Renal pelvis (tissue), 12 donors: ENCODE measurements at places on chromosomes 5 and 9. TPM values are rescaled to one million over a fixed set of nuclear protein-coding genes. Genes with fewer than 3 reads are reported as not detected.

FCN2 gene
- 0.50 TPM for polyA plus RNA-seq

UGT3A2 gene
- polyA plus RNA-seq, result 12.0 TPM

PTGDS gene
- polyA plus RNA-seq, result 87.8 TPM

GPR21 gene
- polyA plus RNA-seq, result 0.73 TPM

TMEM215 gene
- 0.10 TPM for polyA plus RNA-seq

SNX18 gene
- polyA plus RNA-seq, result 26.2 TPM

GRXCR2 gene
- not detected for polyA plus RNA-seq

DNA sequence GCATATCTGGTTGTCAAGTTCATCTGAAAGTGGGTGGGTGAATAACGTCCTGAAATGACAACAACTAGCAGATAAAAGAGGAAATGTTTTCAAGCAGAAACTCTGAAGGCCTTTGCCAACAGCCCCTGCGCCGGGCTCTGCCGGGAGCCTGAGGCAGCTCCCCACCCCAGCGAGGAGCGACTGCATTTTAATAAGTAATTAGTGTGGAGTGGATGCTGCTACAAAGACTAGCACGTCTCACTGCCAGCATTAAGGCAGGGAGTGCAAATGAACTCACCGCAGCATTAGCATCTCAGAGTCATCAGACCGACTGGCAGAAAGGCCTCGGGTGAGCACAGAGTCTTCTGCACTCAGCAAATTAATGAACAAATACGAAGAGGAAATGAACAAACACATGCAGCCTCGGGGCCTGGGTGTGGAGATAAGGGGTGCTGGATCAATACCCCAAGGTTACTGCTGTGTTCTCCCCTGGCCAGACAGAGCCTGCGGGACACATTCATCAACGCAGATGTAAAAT, 63.8 kb downstream of the VAV2 start:
- DNase-seq, result no peak

DNA sequence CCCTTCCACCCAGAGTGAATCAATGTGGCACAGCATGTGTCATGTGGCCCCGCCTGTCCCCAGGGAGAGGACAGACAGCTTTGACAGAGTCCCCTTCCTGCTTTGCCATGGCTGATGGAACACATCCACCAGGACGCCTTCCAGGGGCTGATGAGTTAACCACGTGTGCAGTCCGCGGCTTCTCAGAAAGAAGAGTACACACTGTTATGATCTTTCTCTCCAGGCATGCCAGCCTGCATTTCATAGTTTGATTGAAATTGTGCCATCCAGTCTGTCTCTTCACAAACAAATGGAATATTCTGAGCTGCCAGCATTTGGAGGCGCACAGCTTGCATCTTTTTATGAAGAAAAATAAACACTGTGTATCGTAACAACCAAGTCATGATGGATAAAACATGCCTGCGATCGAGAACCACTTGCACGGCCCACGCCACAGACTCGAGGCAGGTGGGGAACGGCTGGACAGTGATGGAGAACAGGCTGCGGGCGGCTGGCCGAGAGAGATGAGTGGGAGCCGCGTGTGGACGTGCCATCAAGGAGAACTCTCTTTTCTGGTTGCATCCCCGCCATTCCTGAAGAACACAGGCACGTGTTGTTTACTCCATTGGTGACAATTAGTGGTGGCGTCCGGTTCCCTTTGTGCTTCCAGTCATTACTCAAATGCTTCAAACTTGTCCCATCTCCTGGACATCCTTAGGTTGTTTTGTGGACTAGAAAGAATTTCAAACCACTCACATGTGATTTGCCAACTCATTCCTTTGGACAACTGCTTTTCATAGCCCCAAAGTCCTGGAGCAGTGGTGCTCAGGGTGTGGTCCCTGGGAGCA, 220.2 kb downstream of the AGTPBP1 start:
- DNase-seq, result no peak

GRCh38 chr5:26568316-26568715, 470.1 kb downstream of the CDH9 start:
- no peak for DNase-seq

DNA sequence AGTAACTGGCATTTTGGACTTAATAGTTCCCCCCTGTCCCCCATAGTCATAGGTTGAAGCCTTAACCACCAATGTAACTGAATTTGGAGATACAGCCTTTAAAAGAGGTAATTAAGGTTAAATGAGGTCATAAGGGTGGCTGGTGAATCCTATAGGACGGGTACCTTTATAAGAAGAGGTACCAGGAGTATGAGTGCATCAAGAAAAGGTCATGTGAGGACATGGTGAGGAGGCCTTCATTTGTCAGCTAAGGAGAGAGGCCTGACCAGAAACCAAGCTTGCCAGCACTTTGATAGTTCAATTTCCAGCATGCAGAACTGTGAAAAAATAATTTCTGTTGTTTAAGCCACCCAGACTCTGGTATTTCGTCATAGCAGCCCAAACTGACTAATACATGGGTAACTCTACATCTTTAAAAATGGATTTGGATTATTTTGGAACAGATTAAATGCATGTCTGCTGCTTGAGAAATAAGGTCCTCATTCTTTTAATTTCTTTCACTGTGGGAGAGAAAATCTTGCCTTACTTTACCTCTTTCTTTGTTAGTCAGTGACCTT, 9.7 kb downstream of the RASA1 start:
- no peak for DNase-seq

DNA sequence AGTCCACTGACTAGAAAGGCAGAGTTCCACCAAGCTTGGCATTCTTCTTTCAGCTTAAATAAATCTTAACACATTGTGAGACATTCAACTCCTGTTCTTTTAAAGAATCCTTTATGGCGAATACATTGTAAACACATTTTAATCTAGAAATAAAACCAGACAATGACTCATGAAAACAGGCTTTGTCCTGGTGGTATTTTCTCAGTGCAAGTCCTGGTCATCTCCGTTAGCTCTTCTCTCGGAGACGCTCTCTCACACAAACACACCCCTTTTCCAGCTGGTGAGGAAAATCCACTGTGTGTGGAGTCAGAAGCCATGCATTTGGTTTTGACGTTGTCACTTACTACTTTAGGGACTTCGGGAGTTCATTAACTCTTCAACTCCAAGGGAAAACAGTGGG, 140.4 kb downstream of the AUH start:
- DNase-seq, result no peak

DNA sequence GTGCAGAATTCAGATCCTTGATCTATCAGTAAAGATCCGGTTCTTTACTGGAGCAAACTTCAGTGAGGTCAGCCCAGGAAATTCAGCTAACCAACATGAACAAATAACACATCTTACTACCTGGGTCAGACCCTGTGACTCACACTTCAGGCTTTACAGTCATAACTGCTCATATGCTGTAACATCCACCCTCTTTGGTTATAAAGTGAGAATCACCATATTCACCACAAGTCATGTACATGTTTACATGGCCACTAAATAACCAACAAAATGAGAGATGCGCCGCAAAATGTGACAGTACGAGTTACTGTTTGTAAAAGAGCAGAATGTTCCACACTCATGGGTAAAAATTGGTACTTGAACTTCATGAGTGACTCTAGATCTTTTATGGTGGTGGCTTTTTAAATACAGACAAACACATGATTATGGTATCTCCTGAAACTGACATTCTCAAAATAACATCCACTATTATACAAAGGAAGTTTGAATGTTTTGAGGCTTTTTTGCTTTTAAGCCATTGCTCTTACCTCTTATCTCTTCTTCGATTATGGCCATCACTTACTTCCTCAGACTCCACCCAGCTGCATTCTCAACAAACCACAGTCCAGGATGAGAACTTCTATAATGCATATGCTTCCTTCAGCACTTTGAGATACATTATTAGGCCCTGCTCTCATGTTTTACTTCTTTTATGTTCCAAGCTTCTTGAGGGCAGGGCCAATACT, 516.6 kb downstream of the RAB3C start:
- no peak for DNase-seq

DNA sequence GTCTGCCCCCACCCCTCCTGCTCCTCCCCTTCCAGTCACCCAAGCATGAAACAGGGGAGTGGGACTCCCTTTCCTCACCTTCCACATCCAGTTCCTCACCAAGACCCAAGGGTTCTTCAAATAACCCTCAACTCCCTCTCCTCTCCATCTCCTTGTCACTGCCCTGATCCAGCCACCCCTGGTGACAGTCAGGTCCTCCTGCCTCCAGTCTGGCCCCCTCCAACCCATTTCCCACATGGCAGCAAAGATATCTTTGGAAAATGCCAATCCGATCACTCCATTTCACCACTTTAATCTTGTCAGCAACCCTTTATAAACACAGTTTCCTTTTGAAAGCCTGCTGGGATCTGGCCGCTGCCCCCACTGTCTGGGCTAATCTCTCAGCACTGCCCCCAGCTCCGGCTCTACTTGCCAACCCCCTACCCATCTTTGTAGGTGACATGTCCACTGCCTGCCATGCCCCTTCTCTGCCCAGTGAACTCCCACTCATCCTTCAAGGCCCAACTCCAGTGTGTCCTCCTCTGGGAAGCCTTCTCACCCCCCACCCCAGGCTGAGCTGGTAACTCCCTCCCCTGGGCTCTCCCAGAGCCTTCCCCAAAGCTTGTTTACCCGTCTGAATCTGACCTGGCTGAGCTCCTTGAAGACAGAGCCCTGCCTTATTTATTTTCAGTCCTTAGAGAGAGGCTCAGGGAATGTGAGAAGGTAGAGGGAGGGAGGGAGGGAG, 781 bp upstream of the MYOZ3 start:
- DNase-seq, result no peak

- no peak for DNase-seq
Measured at GRCh38 chr9:114093031-114093471, 6.0 kb downstream of the KIF12 start.

DNA sequence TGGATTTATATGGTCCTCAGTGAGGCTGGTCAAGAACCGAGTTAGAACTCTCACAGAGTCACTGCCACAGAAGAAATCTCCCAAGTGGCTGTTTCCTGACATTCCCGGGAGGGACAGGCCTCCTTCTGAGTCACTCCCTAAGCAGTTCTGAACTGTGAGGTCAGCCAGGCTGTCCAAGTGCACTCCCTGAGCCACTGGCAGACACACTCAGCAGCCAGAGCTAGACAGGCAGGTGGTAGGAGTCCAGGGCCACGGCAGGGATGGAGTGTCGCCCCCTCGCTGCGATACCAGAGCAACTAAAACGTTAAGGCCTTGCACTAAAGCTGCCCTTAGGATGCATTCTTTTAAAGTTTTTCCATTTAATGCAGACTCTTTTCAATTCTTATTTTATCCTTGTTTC, 3.4 kb downstream of the IL4 start:
- DNase-seq, result no peak

DNA sequence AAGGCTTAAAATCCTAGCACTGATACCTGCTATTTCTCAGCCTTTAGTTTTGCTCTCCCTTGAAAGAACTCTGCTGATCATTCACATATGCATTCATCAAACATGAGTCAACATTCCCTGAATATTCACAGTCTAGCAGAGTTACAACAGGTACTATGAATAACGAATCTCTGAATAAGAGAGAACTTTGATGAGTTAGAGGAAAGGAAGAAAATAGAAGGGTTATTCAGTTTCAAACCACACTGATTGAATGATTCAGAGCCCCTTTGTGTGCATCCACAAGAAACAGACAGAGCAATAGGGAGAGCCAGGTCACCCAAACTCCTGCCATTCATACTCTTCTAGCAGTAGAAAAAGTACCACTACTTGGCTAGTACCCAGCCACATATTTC, 36.0 kb downstream of the FOXD1 start:
- DNase-seq, result no peak

GRCh38 chr5:171842777-171843328, 57.2 kb downstream of the SMIM23 start:
- DNase-seq, result no peak

DNA sequence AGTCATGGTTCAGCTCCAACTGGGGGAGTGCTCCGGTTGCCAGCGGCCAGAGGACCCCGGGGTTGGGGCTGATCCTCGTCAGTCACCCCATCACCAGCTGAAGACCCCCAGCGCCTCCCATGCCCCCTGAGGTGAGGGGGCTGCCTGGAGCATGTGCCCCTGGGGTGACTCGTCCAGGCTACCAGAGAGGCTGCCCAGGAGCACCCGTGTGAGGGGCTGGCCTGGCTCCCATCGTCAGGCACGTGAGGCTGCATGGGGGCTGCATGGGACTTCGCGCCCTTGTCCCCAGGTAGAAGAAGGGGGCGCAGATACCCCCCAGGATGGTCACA, 46.4 kb upstream of the EGFL7 start:
- no peak for DNase-seq

DNA sequence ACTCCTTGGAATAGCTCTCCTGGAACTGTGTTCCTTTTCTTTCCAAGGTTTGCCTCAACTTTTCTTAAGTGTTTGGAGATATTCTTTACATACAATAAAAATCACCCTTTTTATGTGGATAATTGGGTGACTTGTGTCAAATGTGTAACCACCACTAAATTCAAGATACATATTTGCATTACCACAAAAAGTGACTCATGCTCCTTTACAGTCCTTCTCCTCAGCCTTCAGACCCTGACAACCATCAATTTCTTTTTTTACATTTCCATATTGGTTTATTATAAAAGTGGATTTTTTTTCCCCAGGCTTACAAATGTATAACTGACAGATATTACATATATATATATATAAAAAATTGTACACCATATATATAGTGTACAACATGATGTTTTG, 372.0 kb upstream of the KCNN2 start:
- no peak for DNase-seq

GRCh38 chr9:1048231-1048619, 1.9 kb upstream of the DMRT2 start:
- no peak for DNase-seq

- DNase-seq, result no peak
Measured at GRCh38 chr9:131394464-131395156, 724 bp downstream of the PRRC2B start.

DNA sequence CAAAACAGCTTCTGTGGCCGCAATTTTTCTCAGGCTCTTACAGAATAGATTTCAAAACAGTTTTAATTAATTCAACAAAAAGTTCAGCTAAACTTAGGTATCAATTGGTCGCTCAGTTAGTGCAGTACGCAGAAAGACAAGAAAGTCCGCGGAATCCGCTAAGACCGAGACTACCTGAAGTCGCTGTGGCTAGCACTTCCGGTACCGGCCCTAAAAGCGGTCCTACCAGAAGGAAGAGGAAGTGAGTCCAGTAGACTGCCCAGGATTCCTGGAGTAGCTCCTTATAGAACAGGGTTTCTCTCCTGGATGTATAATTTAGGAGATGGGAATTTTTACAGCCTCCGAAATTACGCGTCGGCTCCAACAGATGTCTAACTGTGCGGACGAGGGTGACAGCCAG, 16.6 kb upstream of the PCDHB2 start:
- no peak for DNase-seq

DNA sequence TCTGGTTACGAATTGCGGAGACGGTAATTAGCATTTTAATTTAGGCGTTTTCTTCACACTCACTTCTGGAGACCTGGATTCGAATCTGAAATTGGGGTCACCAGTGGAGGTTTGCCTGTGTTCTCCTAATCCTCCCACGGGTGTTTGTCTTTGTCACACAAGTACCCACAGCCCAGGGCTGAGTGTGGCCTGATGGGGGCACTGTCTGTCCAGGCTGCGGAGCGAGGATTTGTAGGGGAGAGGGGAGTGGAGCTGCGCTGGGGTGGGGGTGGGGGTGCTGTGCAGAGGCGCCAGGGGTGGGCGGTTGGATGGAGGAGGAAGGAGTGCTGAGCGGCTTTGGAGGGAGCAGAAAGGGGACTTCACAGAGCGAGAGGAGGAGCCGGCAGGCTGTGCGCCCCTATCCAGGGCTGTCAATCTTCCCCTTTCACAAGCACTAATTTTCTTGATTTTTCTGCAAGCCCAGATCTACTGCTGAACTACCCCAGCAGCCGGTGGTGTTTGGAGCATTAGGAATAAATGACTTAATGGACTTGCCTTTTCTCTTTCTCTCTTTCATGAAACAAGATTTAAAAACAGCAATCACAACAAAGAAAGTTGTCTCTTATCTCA, 53.1 kb downstream of the TSPAN17 start:
- no peak for DNase-seq
